Chondrocyte (in vitro differentiated cells): ENCODE measurements at places on chromosomes 2 and 18.
A peak's percentile ranks its signal among the peaks of the same experiment; 100 is the strongest.

GRCh38 chr2:189113963-189114362, 65.6 kb downstream of the COL5A2 start:
- H3K36me3 ChIP-seq = peaks cover 10% of the 10 kb centered on the region
- no peaks in the 10 kb centered on the region for H3K27me3 ChIP-seq
- no peak for DNase-seq
- H3K27ac ChIP-seq = peak overlapping the region; percentile 85

- peaks cover 1% of the 10 kb centered on the region for H3K27me3 ChIP-seq
- H3K4me1 ChIP-seq = peaks cover 24% of the 10 kb centered on the region
- no peak for DNase-seq
- H3K4me3 ChIP-seq = no peak overlapping the region
- H3K27ac ChIP-seq = no peak overlapping the region
Measured at GRCh38 chr2:101614127-101614759, 83.3 kb upstream of the MAP4K4 start.

GRCh38 chr2:159206736-159207380, 79.6 kb downstream of the WDSUB1 start:
- peaks cover 47% of the 10 kb centered on the region for H3K4me1 ChIP-seq
- no peak for DNase-seq
- peak overlapping the region; percentile 32 for H3K27ac ChIP-seq
- H3K27me3 ChIP-seq = no peaks in the 10 kb centered on the region

DNA sequence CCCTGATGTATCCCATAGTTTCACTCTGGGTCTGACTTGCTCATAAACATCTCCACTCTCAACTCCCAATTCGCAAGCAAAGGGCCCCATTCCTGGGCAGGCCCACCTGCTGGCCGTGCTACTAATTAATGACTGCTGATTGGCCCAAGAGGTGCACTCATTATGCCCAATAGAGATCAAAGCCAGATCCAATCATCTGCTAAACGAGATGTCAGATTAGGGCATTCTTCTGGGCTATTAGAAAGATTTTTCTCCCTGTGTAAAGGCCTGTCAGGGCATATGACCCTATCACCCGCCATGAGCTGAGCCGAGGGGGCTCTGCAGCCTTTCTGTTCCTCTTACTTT, 103.4 kb upstream of the HAAO start:
- no peak overlapping the region for H3K27ac ChIP-seq
- no peak for DNase-seq
- no peaks in the 10 kb centered on the region for H3K27me3 ChIP-seq

DNA sequence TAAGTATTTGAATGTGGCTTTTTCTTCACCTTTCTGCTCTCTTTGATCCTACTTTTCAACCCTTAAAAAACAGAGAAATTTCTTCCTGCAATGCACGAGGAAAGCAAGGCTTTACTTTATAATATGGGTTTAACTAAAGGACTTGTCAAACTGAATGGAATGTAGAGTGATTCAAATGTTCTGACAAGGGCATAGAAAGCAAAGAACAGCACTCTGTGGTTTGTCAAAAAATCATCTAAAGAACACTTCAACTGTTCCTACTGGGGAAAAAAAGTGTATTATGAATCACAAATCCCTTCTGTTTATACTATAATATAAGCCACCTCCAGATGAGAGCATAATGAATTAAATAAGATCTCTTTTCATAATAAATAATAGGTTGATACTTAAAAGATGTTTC, 45.0 kb upstream of the RIT2 start:
- H3K27me3 ChIP-seq = no peaks in the 10 kb centered on the region
- no peak for DNase-seq
- H3K27ac ChIP-seq = no peak overlapping the region
